ENCODE measurements at places on chromosomes 4 and X.

DNA sequence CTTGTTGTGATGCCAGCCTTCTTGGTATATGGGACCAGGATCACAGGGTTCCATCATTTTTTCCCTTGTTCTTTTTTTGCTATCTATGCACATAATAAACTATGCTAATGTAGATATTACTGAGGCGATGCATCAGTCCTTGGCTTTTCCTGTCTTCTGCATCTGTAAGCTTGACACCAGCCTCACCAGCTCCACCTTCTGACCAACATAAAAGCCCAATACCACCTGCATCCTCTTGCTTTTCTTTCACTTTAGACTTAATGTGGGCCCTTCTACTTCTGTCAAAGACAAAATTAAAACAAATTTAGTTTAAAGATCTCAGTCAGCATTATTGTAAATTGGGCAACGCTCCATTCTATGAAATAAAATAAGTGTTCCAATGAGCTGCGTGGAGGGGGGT, 1718.8 kb upstream of the PCDH10 start:
- no peak for DNase-seq

GRCh38 chr4:94214703-94215319, 7.1 kb downstream of the SMARCAD1 start:
- DNase-seq = no peak

DNA sequence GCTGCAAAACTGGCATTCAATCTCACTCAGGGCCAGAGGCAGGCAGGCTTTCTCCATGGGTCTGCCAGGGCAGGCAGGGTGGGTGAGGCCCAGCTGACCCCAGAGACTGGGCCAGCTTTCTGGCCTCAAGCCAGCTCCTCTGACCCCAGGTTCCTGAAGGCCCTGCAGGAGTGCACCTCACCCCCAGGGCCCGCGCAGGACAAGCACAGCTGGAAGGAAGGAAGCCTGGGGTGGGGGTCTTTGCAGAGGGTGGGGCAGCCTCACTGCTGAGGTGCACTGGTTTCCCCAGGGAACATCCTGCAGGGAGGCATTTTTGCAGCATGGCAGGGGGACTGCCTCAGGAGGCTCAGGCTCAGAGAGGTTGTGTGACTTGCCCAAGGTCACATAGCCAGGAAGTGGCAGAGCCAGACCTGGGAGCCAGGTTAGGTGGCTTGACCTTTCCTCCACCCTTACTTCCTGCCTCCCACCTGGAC, 31.5 kb upstream of the AFAP1 start:
- DNase-seq = no peak

DNA sequence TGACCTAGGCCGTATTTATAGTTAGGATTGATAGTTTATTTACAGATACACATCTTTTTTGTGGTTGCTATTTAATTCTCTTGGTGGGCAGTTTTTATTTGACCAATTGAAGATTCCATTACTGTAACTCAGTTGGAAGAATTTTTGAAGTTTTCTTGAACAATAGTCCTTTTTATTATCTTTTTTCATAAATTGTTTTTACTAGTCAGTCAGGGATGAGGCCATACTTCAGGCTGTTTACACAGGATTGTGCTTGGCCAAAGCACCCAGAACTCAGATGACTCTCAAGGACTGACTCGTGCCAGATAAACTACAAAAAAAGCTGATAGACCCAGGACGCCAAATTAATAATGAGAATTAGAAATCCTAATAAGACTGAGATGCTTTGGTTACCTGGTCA, 7.0 kb downstream of the HERC3 start:
- DNase-seq = no peak

DNA sequence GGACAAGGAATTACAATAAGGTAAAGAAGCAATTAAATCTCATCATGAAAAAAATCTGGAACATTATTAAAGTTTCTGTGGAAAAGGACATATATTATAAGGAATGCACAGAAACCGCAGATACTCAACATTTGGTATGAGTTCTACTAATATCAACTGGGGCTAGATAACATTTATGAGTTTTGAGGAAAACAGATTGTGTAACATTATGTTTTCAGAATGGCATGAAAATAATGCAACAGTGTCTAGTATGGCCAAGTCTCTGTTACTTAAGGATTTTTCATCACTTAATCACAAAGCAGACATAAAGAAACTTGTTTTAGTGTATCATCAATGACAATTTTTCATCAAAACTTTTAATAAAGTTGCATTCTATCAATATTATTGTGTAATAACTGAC, 785.0 kb downstream of the GLUD2 start:
- DNase-seq = no peak

- peak; percentile 13 for DNase-seq
Observed at GRCh38 chrX:147917700-147918695, 6.3 kb downstream of the FMR1 start.

DNA sequence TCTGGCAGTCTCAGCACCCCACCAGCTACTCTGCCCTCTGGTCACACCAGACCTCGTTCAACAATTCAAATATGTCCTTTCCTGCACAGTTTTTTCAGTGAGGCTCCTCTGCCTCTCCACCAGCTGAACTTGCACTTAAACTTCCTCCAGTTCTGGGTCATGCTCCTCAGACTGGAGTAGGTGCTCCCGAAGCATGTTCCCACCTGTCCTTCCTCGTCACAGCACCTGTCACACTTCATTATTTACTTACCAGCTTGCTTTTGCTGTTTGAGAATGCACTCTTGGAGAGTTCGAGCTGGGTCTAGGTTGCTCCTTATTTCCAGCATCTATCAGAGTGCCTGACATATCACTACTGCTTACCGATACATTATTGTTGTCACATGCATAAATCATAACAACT, 144.8 kb upstream of the TTC29 start:
- no peak for DNase-seq

- DNase-seq = no peak
Observed at GRCh38 chr4:105061731-105062130, 84.9 kb upstream of the TET2 start.

GRCh38 chr4:162523171-162523570, 359.4 kb upstream of the FSTL5 start:
- no peak for DNase-seq

DNA sequence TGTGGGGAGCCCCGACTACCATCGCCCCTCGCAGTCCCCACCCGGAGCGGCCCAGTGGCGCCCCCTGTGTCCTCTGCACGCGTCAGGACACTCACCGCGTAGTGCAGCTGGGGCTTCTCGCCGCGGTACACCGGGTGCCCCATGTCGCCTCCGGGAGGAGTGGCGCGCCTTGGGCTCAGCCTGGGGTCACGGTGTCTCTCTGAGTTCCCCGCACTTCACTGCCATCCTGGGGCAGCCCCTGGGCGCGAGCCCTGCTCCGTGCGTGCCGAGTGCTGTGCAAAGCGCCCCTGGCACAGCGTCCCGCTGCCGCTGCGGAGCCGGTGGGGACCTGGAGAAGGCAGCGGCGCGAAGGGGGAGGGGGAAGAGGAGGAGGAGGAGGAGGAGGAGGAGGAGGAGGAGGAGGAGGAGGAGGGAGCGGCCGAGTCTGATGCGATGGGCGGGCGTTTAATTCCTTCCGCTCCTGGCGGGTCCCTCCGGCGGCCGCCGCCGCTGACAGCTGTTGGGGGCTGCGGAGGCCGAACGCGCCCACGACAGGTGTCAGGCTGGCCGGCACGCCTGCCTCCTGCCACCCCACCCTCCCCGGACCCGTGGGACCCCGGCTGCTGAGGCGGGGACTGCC, 134.3 kb downstream of the AMELX start:
- no peak for DNase-seq

DNA sequence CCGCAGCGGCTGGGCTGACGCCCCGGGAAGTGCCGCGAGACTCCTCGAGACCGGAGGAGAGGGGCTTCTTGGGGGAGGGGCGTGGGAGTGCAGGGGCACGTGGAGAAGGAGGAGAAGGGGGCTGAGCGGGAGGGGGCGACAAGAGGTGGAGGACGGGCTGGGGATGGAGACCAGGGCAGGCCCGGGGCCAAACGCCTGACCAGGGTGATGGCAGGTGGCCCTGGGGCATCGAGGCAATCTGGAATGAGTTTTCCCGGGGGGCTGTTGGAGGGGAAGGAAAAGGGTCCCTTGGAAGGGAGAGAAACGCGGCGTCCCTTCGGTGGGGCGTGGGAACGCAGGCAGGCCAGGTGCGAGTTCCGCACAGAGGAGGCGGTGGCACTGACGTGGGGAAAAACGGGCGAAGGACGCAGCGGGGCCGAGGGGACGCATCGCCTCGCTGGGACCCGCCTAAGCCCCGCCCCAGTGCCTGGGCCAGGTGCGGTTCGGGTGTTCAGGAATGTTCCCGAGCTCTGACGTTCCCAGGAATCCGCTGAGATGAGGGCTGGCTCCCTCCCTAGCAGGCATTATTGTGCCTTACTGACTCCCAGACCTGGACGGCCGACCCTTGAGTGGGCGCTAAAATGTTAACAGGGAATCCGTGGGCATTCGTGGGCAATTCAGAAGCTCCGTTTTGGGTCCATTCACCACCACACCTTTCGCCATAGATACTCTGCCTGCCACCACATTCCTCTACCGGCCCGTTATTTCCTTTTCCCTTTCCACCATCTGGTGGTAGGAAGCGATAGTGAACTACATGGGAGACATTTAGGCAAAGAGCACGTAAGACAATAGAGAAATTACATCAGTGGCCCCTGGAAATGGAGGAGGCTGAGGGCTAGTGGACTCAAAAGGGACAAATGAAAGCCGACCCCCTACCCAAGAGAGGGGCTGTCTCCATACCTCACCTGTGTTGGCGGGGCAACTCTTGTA, 795 bp upstream of the SH3KBP1 start:
- DNase-seq = peak; percentile 47

DNA sequence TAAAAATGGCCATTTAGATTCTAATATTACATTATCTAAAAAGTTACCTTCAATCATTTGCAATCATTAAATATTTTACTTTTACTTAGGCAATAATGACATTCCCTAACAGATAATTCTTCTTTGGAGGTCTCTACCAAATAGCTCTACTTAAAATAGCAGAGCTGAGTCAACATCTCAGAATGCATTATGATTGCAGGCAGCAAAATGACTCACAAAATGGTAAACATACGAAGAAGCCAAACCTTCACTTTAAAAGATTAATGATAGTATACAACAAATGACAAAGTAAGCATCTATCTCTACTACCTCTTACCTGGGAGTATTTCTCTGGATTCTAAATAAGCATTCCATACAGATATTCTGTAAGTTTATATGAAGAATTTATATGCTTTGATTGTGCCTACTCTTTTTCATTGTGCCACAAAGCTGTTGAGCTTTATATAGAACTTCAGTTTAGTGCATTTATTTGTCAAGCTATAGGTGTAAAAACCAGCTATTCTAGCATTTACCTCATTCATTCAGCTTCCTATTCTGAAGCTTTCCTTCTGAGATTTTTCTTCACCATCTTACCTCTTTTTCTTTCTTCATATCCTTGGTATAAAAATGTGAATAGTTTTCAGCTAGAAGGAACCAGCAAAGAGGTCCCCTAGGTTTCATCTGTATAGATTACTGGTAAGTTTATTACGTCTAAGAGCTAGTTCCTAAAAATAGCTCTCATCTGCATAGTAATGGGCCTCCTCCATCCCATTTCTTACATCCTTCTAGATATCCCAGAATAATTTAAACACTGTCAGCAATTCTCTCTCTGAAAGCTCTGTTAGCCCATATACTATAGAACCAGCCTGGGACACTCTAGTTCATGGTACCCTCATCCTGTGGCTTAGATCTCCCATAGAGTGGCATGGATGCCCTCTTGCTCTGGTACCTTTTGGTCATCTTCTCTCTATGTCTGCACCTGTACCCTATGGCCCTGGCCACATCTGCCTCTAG, 17.2 kb upstream of the SPCS3 start:
- DNase-seq = no peak

- DNase-seq = no peak
Observed at GRCh38 chr4:186759990-186760389, 36.3 kb upstream of the FAT1 start.

GRCh38 chr4:116358633-116359222, 726.6 kb downstream of the TRAM1L1 start:
- no peak for DNase-seq

All from T-cell (primary cell).